ENCODE measurements at places on chromosomes 5 and 9.
A peak's percentile ranks its signal among the peaks of the same experiment; 100 is the strongest.

GRCh38 chr5:154813736-154814135 is 36.7 kb downstream of the FAXDC2 start:
- peak; percentile 52 for DNase-seq

DNA sequence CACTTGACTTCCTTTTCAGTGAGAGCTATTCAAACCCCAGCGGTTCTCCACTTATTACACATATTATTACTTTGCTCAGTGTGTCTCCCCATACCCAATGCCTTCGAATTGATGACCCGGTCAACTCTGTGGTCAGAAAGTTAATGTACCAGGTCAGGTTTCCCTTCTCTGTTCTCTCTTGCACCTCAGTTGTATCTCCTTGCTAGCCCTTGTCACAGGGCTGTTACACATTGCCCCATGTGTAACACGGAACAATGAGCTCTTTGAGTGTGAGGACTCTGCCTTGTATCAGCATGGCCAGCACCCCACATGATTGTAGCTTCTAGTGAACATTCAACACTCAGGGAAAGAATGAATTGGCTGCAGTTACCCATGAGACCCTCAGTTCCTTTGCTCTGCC is 73.6 kb downstream of the DOCK2 start:
- DNase-seq, result no peak

- no peak for DNase-seq
These were observed 135.4 kb upstream of the SLC30A5 start for GRCh38 chr5:68958428-68958827.

DNA sequence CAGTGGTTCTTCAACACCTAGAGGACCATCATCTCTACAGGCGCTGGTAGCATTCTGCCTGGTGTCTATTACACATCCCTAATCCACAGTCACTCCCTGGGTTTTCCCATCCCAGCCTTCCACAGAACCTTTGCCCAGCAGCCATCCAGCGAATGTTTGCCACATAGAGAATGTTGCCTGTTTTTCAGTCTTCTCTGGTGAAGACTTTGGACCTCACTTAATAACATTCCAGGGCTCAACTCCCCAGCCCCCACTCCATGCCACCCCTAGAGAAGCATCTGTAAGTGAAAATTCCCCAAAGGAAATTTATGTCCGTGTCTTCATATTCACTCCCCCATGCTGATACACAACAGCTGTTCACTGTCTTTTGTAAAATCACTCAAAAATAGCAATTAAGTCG is 249.6 kb downstream of the AOPEP start:
- DNase-seq, result no peak

DNA sequence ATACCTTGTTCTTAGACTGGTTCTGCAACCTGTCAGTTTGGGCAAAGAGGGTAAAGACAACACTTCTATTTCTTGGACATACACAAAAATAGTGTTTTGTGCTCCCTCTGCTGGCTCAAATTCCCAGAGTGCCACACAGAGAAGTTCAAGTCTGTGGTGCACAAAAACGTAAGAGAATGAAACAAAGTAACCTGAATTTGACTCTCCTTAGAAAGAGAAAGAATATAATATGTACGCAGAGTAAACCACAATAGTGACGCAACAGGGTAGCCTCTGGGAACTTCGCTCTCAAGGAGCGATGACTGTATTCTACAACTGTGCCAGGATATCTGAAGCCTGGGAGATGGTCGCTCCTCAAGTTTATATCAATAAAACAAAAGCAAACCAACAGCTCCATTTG is 18.5 kb downstream of the DDX31 start:
- no peak for DNase-seq

DNA sequence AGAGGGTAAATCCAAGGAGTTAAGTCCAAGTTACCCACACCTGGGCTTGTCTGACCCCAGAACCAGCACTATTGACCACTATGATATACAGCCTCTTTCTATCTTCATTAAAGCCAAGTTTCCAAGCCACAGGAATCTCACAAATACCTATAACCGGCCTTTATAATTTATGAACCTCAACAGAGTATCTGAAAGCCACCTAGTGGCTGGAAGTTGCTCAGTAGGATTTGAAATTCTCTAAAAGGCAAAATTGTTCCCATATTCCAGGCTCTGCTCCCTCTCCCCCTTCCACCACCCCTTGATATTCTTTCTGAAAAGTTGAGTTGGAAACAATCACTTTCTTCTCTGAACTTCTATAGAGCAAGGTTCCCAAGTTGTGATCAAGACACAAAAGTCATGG is 106.4 kb upstream of the GPR151 start:
- DNase-seq, result no peak

DNA sequence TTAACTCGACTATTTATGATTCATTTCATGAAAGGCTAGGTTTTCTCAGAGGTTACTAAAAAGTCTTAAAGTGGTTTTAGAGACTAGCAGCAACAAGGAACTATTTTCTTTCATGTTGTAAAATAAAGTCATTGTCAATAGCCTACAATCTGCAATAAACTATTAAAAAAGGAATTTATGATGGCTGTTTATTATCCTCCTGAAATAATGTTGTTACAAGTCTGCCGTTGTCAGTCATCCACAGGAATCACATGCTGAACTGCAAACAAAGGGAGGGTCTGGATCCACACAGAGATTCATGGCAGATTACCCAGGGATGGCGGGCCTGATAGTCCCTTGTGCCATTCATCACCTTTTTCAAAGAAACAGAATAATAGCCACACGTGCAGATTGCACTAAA is 49.2 kb downstream of the TMEM174 start:
- DNase-seq, result no peak

- DNase-seq, result no peak
These were observed 1867.9 kb upstream of the NUDT12 start for GRCh38 chr5:105430516-105430915.

GRCh38 chr9:133576875-133577736 is 32.1 kb downstream of the FAM163B start:
- DNase-seq, result no peak

- DNase-seq, result no peak
These were observed 543.2 kb upstream of the SGCD start for GRCh38 chr5:155783791-155784190.

DNA sequence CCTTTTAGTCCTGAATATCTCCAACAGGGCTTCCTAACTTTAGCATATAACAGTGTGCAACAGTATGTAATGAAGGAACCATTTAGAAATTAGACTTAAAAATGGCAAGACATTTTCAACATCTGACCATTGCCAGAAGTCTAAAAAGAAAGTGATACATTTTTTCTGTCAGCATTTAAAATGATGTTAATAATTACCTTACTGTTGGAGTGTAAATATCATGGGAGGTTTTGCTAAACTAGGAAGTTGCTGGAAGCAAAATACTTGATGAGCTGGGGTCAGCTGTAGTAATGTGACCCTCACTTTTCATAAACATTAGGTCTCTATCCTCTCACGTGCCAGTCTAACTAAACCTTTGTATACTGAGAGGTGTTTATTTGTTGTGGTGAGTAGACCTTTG is 68.8 kb downstream of the NTRK2 start:
- DNase-seq, result no peak

DNA sequence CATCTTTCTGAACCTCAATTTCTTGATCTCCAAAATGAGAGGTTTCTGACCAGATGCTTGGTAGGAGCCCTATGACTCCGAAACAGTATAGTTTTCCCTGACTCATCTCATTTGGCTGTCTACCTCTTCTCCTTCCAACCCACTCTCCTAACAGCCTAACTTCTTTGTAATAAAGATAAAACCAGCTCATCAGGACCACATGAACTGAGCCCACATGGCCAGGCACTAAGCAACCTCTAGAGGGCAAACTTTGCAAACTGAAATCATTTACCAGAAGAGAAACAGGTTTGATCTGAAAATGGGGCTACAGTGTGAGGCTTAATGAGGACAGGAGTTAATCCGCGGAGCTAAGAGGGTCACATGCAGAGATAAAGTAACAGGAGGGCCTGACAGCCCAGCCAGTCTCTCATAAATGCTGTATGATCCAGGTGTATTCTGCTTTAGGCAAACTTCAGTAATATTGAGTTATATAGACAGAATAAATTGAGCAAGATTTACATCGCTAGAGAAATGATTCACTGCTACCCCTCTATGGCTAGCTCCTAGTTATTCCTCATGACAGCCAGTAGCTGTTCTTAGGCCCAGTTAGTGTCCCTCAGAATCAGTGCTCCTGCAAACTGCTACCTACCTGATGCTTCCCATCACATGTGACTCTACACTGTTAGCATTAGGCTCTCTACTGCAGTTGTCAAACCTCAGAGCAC is 64.6 kb downstream of the ABCA1 start:
- DNase-seq, result peak; percentile 66

DNA sequence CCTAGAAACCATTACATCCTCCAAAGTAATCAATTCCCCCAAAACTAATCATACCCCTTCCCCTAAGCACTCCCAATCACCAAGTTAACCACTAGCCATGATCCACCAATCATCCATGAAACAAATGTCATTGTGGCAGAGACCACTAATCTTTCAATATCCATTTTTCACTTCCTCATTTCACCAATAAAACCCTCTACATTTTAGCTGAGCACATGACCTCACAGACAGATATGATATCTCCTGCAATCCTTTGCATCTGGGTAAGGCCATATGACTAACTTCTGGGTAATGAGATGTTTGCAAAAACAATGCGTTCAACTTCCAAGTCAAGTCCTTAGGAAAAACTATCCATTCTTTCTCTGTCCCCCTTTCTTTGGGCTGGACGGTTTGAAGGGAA is 20.7 kb downstream of the OR2S2 start:
- no peak for DNase-seq

DNA sequence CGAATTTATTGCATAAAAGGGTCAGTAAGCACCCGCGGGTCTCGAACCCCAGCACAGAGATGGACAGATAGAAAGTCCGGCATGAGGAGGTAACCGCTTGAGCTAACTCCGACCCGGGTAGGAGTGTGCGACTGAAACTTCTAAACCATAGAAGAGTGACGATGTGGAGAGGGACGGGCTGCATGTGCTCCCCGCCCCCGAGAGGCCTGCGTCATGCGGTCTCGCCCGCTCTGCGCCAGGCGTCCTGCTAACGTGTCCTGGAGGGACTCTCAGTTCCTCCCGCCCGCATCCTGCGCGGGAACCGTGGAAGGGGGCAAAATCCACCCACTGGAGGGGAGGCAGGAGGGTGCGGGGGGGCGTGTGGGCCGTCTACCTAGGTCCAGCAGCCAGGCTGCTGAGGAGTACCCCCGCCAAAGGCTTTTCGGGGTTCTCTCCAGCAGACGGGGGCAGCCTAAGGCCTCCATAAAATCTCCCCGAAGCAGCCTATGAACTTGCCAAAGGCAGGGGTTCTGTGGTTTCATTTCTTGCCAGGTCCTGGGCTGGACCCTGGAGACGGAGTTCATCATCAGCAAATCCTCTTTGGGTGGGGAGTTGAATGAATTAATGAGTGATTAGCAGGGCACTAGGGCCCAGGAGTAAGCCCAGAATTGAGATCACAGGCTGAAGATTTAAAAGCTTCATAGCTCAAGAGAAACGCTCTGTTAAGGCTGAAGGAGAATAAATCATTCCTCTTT is 51.9 kb downstream of the TGFBI start:
- peak; percentile 44 for DNase-seq

GRCh38 chr9:99820685-99821395 is 845 bp upstream of the NR4A3 start:
- peak; percentile 38 for DNase-seq

- no peak for DNase-seq
These were observed 49.0 kb downstream of the PDE8B start for GRCh38 chr5:77259476-77259875.

DNA sequence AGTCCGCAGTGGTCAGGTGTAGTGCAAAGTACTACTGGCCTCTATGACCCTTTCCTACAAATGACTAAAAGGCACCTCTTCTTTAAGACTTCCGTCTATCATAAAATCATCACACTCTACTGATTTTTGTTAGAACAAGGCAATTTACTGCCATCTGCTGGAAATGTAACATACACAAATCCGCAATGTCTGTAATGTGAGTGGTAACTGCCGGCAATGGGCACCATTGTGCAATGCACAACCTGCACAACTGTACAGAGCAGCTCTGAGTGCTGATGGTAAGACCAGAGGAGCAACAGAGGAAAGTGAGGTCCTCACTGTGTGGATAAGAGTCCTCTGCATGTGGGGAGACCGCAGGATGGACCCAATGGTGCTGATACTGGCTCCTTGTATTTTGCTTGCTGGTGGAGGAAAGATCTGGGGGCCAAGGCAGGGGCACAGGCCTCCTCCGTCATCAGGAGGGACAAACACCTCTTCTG is 103.7 kb downstream of the ATPSCKMT start:
- DNase-seq, result no peak

GRCh38 chr9:78261403-78262001 is 25.6 kb downstream of the CEP78 start:
- peak; percentile 42 for DNase-seq

DNA sequence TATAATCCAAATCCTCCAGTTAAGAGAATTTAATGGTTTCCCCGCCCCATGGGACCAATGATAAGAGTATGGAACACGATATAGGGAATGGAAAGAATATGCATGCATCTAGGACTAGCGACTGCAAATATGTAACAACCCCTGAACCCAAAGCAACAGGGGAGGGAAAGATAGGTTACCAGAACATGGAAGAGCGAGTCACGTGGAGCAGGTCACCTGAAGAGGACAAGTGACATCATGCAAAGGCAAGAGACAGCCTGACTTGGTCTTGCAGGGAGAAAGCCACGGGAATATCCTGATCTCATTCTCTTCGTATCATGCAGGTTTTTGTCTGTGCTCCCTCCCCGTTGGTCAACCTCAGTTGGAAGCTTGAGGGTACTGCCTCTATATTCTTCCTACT is 4.7 kb upstream of the UHRF2 start:
- no peak for DNase-seq

GRCh38 chr5:80195837-80196400 is 59.9 kb downstream of the SERINC5 start:
- DNase-seq, result no peak

GRCh38 chr5:135154961-135155360 is 120.9 kb upstream of the PITX1 start:
- no peak for DNase-seq

DNA sequence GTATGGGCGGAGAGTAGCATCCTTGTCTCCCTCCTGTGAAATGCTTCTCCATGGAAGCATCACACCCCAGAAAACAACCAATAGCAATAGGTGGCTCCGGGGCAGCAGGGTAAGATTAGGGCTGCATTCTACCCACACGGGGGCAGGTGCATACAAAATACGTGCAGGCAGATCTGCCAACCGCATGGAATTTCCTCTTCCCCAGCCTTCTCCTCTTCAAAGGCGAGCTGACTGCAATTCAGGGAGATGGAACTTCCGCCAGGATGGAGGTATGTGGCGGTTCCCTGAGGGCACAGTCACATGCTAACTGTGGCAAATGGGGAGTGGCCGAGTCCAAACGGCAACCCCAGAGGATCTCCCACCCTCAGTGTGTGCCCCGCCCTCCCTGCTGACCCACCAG is 81.5 kb downstream of the LMNB1 start:
- DNase-seq, result no peak

Measured in CD4-positive, alpha-beta T cell treated with Interleukin-2 at 100 ng/mL for 4 hours (primary cell).